ENCODE measurements at places on chromosomes 4 and X.

- DNase-seq, result no peak
Measured at GRCh38 chr4:121705521-121705920, 8.7 kb upstream of the ANXA5 start.

DNA sequence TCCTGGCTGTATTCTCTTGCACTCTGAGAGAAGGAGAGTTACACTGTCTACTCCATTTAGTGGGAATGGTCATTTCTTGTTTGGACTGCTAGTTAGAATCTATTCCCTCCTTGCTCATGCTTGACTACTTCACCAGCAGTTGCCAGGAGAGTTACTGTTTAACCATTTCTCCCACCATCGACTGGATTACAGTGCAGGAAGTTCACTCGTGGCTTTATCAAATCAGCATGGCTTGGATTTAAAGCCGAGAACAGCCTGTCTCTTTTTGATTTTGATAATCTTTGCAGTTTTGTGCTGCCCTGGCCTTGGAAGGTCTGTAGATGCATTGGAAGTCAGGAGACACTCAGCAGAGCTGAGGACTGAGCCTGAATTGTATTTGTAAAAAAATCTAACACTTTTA lies 3.2 kb downstream of the GBA3 start:
- DNase-seq, result no peak

DNA sequence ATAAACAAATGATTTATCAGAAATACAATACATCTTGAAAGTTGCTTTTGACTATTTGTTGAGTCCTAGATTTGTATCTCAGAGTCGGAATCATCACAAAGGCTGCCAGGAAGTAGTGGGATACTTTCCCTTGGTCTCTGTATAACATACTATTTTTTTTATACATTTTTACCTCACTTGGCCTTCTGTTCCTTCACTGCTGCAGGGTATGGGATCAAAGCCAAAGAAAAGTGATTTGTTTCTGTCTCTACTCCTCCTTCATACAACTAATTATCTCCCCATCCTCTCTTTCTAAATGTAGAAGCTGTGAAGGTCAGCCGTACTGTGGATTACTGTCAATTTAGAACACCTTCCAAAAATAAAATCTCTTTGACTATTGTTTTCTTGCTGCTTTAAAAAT lies 24.9 kb downstream of the PALLD start:
- DNase-seq, result no peak

- no peak for DNase-seq
Measured at GRCh38 chr4:101501421-101501820, 154.1 kb upstream of the PPP3CA start.
